ENCODE measurements at places on chromosomes 5 and 9.

GRCh38 chr9:87089929-87090328 is 142.6 kb upstream of the GAS1 start:
- DNase-seq: no peak

DNA sequence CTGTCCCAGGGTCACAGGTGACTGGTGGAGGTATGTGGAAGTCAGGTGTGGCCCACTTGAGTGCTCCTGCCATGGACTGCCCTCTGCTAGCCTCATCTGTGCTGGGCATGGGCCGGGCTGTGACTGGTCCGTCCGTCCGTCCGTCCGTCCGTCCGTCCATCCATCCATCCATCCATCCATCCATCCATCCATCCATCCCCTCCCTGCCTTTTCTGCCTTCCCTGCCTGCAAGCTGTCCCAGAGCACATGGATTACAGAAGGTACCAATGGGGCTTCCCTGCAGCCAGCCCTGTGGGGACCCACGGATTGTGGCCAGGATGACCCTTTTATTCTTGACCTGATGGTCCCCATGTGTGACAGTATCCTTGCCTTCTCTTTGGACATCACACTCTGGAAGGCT is 92.5 kb downstream of the MACROH2A1 start:
- DNase-seq: no peak

- no peak for DNase-seq
Measured at GRCh38 chr9:102974530-102974929, 20.6 kb upstream of the CYLC2 start.

GRCh38 chr5:56981548-56982315 is 29.8 kb upstream of the MIER3 start:
- DNase-seq: no peak

DNA sequence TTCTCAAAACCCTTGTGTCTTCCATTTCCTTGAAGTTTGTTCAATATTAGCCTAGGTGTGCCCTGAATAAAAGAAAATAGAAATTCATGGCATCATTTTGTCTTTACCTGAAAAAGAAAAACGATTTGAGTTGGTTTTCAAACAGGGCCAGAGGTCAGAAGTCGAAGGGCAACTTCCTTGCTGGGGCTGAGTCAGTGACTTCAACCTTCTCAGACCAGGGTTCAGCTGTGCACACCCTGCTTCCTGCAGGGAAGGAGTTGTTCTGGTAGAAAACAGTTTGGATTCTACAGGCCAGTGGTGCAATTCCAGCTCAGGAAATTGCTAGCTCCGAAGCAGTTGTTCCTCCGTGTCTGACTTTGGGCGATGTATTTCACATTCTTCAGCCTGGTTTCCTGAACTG is 132.1 kb upstream of the SLC30A5 start:
- DNase-seq: no peak

GRCh38 chr5:106578736-106579135 is 1092.0 kb downstream of the EFNA5 start:
- DNase-seq: no peak
